CD4-positive, alpha-beta T cell treated with Interferon gamma for 1 hour (primary cell): ENCODE measurements at places on chromosomes 7 and 10.
A peak's percentile ranks its signal among the peaks of the same experiment; 100 is the strongest.

DNA sequence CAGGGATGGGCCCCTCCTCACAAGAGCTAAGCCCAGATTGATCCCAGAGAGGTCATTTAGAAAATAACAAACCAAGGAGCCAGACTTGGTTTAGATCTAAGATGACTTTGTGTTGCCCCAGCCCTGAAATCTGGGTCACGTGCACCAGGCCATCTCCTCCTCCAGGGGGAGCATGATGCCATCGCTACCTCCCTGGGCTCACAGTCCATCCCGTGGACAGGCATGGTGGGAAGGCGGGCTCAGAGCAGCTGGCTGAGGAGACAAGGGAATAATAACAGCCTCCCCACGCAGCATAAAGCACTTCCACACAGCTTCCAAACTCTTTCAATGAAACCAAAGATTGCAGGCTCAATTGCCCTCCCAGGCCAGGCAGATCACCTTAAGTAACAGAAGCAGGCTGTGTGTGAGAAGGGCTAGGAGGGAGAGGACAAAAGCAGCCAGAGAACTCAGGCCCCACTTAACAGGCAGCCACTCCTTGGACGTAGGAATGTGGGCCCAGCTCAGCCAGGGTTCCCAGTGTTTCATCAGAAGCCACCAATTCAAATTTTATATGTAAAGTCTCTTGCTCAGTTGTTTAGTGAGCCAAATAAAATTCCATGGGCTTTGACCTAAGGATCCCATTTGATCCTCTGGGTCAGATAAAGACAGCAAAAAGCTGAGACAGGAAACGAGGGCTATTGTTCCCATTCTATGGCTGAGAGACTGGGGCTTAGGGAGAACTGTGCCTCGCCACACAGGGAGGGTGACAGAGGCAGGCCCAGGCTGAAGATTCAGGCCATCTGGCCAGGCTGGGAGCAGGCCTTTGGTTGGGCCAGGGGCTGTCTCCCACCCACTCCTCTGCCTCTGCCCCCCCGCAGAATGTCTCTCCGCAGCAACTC lies 100.2 kb downstream of the COL13A1 start:
- no peak for DNase-seq

GRCh38 chr10:3757638-3758490 lies 27.1 kb downstream of the KLF6 start:
- DNase-seq: peak; percentile 54

DNA sequence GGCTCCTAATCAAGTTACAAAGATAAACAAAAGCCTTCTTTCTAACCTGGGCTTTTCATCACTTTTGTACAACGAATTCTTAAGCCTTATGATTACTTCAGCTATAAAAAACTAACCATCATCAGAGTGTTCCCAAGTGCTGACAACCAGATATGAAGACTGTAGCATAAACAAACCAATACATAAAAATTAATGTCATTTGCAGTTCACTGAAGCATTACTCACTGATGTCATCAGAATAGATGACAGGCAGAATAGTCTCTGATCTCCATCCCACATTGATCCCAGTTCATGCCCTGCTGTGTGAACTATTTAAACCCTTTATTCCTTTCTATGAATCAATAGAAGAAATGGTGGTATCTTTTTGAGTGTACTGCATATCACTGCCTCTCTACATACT lies 84.4 kb downstream of the DNAJC1 start:
- no peak for DNase-seq

DNA sequence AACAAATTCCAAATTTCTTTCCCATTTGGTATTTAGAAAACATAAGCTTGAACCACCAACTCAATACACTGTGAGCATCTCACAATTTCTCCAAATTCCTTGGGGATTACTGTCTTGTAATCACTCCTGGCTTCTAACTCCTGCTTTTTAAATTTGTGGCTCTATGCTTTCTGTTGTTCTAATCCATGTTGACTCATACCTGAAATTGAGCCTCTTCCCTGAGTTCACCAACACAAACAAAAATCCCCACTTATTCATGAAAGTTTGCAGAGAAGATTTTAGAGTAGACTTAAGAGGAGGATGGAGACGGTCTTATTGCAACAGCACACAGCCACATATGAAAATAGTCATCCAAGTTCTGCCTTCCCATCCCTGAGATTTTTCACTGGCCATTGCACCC lies 252.5 kb downstream of the PTEN start:
- DNase-seq: no peak

DNA sequence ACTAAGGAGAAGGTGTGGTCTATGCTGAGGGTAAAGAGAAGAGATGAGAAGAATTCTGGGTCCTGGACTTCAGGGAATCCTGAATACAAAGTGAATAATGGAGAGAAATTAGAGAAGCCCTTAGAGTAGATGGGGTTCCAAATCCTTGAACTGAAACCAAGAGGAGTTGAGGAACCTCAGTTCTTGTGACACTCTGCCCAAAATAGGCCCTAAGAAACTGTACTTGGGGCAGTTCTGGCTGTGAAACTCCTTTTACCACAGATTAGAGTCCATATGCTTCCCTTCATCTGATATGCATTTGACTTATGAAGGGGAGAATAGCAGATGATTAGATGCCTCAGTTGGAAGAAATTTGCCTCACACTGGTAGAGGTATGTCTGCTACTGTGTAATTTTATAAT lies 19.0 kb downstream of the TES start:
- no peak for DNase-seq

DNA sequence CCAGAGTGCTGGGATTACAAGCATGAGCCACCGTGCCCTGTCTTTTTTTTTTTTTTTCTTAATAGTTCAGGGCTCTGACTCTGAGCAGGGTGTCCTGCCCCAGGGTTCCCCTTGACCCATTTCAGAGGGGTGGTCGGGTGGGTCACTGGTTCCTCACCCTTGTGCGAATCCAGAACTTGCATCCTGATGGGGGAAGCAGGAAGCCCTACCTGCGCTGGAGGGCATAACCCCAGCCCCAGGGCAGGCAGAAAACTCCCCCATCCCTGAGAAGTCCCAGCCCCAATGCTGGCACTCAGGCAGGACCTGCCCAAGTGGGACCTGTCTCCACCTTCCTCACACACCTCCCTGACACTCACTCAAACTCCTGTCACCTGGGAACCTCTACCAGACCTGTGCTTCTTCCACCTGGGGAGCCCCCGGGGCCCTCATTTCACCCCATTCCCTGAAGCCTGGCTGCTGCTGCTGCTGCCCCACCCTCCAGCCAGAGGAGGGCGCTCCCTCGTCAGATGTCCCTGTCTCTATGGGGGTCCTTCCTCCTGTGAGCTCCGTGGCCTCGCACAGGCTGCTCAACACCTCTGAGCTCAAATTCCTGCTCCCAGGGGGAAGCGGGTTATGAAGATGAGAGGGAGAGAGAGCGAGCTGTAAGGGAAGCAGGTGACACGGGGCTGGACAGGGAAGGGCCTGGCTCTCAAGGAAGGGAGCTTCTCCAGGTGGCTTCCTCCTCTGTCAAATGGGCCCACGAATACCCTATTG lies 15.1 kb upstream of the ZNF273 start:
- DNase-seq: peak; percentile 47

- DNase-seq: no peak
These were observed 18.5 kb upstream of the MGMT start for GRCh38 chr10:129448539-129448938.

DNA sequence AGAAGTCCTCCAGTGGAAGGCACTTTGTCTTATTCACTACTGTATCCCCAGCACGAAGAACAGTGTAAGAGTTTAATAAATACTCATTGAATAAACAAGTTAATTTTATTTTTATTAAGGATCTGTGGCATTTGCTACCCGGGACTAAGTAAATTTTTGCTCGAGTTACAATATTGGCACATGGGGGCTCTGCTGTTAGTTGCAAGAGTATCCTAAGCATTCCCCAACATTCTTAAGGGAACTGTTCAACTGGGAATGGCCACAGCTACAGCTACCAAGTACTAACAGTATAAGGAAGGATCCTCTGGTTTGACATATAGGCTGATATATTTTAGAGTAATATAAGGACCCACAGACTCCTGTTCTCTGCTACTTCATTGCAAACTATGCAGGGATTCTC lies 8.7 kb upstream of the LRRTM3 start:
- DNase-seq: no peak

GRCh38 chr7:5681979-5682546 lies 99.4 kb downstream of the RNF216 start:
- DNase-seq: no peak

GRCh38 chr7:96998744-96999143 lies 6.6 kb upstream of the DLX6 start:
- no peak for DNase-seq

DNA sequence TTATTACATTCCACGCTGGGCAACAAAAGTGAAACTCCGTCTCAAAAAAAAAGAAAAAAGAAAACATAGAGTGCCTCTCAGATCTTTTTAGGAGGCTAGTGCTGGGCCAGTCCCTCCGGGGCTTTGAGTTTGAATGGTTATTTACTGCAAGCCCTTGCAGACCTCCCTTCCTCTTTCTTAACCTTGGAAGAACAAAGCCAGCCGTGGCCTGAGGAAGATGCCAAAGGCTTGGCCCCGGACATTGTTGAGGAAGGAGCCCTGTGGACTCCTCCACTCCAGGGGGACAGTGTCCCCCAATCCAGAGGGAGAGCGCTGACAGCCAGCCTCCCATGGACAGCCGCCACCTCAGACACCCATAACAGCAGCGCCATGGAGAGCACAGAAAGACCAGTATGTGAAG lies 5.0 kb downstream of the TSPAN33 start:
- no peak for DNase-seq

GRCh38 chr7:29980151-29980550 lies 9.4 kb downstream of the SCRN1 start:
- DNase-seq: no peak

GRCh38 chr7:12386313-12386740 lies 17.3 kb downstream of the VWDE start:
- DNase-seq: no peak

- no peak for DNase-seq
These were observed 119.7 kb downstream of the ARID5B start for GRCh38 chr10:62021128-62021665.

GRCh38 chr10:35884657-35885071 lies 242.6 kb upstream of the FZD8 start:
- DNase-seq: no peak

- no peak for DNase-seq
These were observed 122.0 kb downstream of the TPK1 start for GRCh38 chr7:144713850-144714249.

- DNase-seq: no peak
These were observed 6.7 kb downstream of the KCP start for GRCh38 chr7:128903621-128904361.

GRCh38 chr7:15685358-15686294 lies 857 bp downstream of the MEOX2 start:
- DNase-seq: no peak

GRCh38 chr10:60122190-60122589 lies 215.8 kb upstream of the CCDC6 start:
- DNase-seq: no peak

DNA sequence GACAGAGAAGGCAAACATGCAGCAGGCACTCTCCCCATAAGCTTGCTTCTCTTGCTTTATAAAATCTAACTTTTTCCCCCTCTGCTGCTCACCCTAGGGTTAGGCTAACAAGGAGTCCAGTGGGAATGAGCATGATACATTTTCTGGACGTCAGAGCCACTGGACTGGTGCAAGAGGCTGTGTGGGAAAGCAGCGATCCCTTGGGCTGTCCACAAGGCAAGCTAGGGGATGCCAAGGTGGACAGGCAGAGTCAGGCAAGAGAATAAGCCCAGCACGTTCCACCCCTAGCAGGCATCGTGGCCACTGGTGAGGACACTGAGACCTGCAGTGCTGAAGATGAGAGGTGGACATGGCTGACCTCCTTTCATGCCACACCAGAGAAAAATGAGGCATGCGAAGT lies 290.9 kb upstream of the ZMIZ1 start:
- no peak for DNase-seq

DNA sequence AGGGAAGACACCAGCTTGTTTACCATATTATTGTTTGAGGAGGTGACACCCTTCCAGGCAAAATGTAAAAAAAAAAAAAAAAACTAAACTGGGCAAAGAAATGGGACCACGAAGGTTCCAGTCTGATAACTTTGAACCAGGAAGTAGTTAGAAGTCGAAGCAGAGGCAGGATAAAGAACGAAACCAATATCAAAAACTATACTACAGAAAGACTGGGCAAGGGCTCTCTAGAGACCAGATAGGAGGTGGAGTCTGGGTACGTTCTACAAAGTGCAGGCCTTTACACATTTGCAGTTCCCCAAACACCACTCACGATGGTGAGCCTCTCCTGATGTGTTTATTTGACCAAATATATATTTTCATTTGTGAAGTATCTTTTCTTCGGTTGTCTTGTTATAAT lies 125.7 kb upstream of the CDK1 start:
- DNase-seq: no peak

DNA sequence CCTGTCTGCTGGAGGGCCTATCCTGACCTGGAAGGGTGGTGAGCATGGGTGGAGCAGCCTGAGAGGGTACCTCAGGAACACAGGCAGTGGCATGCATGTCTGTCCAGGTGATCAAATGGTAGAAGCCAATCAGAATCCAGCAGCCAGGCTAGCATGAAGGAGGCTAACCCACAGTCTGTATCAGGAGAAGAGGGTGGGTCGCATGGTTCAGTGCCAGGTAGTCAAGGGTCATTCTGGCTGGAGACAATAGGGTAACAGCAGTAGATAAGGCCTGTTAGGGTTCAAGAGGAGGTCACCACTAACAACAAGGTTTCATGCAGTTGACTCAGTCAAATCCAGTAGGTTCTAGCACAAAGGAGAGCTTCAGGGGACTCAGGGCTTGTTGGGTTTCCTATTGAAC lies 10.4 kb downstream of the ALDH18A1 start:
- no peak for DNase-seq

DNA sequence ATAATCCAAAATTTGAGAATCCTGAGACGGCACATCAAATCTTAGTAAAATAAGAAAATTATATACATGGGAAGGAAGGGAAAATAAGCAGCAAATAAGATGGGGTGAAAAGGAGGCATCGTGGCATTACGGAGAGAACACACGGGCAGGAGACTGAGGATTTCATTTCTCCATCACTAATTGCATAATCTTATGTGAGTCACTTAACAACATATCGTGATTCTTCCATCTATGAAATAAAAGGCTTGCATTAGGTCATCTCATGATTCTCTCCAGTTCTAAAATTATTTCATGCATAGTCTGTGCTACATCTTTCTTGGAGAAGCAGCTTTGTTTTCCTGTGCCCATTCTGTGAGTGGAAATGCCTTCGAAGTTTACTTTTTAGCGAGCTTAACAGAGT lies 288.7 kb downstream of the LRMDA start:
- no peak for DNase-seq

DNA sequence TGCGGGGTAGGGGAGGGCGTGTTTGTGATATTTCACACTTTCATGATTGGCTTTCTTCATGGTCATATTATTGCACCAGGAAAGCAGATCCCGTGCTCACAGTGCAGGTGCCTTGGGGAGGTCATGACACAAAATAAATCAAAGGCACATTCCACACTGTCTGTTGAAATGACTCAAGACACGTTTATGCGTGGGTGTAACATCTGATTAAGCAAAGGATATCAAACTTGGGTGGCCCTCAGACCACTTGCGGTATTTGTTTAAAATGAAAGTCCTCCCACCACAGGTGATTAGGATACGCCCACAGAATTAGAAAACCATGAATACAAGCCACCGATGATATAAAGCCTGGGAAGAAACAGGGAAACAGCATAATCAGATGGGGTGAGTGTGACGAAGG lies 51.1 kb downstream of the SVIL start:
- no peak for DNase-seq

GRCh38 chr7:148535217-148535616 lies 55.3 kb upstream of the C7orf33 start:
- peak; percentile 19 for DNase-seq

GRCh38 chr10:61342858-61343572 lies 110.2 kb downstream of the TMEM26 start:
- DNase-seq: no peak

GRCh38 chr10:96130326-96130995 lies 364 bp downstream of the ZNF518A start:
- DNase-seq: peak; percentile 77
